ENCODE measurements at places on chromosomes 1 and 21. TPM values are rescaled to one million over a fixed set of nuclear protein-coding genes. Genes with fewer than 3 reads are reported as not detected.

The CLCA4 gene
- total RNA-seq = not detected

The NR1I3 gene
- total RNA-seq = 169 TPM

The CD53 gene
- total RNA-seq = 26.6 TPM

The GRIK3 gene
- not detected for total RNA-seq

The TTC24 gene
- total RNA-seq = not detected

The FCRL2 gene
- 0.09 TPM for total RNA-seq

The TSACC gene
- 0.37 TPM for total RNA-seq

The C1QTNF12 gene
- 1.0 TPM for total RNA-seq

The MFAP2 gene
- total RNA-seq = 1.3 TPM

DNA sequence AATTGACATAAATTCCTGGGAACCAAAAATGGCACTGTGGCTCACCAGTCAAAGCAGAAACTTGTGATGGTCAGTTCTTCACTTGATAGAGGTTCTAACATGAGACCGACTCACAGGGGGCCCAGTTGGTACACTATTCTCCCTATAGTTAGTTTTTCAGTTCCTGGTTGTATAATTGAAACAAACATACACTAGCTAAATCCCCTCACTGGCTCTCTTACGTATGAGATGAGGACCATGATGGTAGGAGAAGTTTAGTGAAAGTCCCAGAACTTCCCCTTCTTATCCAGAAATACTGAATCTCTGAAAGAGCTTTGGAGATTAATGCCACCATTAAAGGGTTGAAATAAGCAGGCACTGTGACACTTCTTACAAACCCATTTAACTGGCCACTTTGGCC, 2.8 kb upstream of the S100B start:
- H3K36me3 ChIP-seq = no peaks in the 10 kb centered on the region
- no peak overlapping the region for H3K4me3 ChIP-seq
- H3K27ac ChIP-seq = no peak overlapping the region
- no peak for DNase-seq
- H3K27me3 ChIP-seq = no peaks in the 10 kb centered on the region

- no peaks in the 10 kb centered on the region for H3K4me1 ChIP-seq
- H3K27me3 ChIP-seq = no peaks in the 10 kb centered on the region
- peak overlapping the region; percentile 76 for H3K4me3 ChIP-seq
Measured at GRCh38 chr1:23960291-23961020, 828 bp downstream of the PNRC2 start.

- H3K4me1 ChIP-seq = no peaks in the 10 kb centered on the region
- H3K27me3 ChIP-seq = no peaks in the 10 kb centered on the region
- no peak overlapping the region for H3K4me3 ChIP-seq
- no peak for DNase-seq
- H3K36me3 ChIP-seq = peaks cover 13% of the 10 kb centered on the region
Measured at GRCh38 chr1:88777604-88778149, 93.6 kb downstream of the PKN2 start.

- no peak overlapping the region for H3K4me3 ChIP-seq
- H3K36me3 ChIP-seq = no peaks in the 10 kb centered on the region
- peak; percentile 83 for DNase-seq
- peaks cover 4% of the 10 kb centered on the region for H3K4me1 ChIP-seq
- H3K27me3 ChIP-seq = no peaks in the 10 kb centered on the region
Measured at GRCh38 chr21:15221799-15222386, 157.1 kb upstream of the NRIP1 start.

DNA sequence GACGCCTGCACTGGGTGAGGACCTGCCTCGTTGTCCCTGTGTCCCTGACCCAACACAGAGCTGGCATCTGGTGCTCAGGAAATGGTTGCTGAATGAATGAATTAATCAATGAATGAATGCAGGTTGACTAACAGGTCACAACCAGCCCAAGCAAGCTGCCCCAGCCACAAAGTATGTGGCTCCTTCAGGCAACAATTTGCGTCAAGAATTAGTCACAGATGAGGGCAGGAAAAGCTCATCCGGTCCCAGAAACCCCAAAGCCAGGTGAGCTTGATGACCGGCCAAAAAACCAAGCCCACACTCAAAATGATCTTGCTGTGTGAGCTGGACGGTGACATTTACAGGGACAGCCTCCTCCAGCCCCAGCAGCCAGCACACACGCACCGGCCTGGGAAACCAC, 40.6 kb upstream of the GPR153 start:
- no peaks in the 10 kb centered on the region for H3K4me1 ChIP-seq
- no peak overlapping the region for H3K4me3 ChIP-seq
- H3K36me3 ChIP-seq = no peaks in the 10 kb centered on the region
- DNase-seq = no peak
- no peaks in the 10 kb centered on the region for H3K27me3 ChIP-seq

DNA sequence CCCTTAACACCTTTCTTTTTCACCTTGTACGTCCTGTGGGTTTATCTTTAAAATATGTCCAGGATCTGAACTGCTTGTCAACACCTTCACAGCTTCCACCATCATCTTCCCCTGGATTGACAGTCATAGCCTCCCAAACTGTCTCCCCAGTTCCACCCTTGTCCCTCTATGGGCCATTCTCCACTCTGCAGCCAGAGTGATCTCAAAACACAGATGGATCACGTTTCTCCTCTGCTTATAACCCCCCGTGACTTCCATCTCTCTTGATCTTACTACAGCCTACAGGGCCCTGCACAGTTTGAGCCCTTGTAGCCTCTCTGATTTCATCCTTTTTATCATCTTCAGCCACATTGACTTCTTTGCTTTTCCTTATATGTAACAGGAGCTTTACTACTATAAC, 4.3 kb downstream of the INSRR start:
- DNase-seq = no peak
- H3K27ac ChIP-seq = no peak overlapping the region
- peaks cover 5% of the 10 kb centered on the region for H3K27me3 ChIP-seq

- H3K36me3 ChIP-seq = no peaks in the 10 kb centered on the region
- no peak overlapping the region for H3K4me3 ChIP-seq
- no peaks in the 10 kb centered on the region for H3K4me1 ChIP-seq
- no peak for DNase-seq
- no peaks in the 10 kb centered on the region for H3K27me3 ChIP-seq
- H3K27ac ChIP-seq = no peak overlapping the region
Measured at GRCh38 chr1:163512349-163512989, 190.7 kb downstream of the NUF2 start.

GRCh38 chr21:45148316-45148990, 74.1 kb downstream of the ADARB1 start:
- no peaks in the 10 kb centered on the region for H3K36me3 ChIP-seq
- no peaks in the 10 kb centered on the region for H3K27me3 ChIP-seq
- DNase-seq = no peak
- H3K4me1 ChIP-seq = no peaks in the 10 kb centered on the region
- no peak overlapping the region for H3K4me3 ChIP-seq
- H3K27ac ChIP-seq = no peak overlapping the region

- H3K4me3 ChIP-seq = no peak overlapping the region
- H3K36me3 ChIP-seq = no peaks in the 10 kb centered on the region
- DNase-seq = no peak
- H3K27ac ChIP-seq = no peak overlapping the region
- H3K4me1 ChIP-seq = no peaks in the 10 kb centered on the region
Measured at GRCh38 chr21:45227735-45228134, 60.0 kb downstream of the POFUT2 start.

DNA sequence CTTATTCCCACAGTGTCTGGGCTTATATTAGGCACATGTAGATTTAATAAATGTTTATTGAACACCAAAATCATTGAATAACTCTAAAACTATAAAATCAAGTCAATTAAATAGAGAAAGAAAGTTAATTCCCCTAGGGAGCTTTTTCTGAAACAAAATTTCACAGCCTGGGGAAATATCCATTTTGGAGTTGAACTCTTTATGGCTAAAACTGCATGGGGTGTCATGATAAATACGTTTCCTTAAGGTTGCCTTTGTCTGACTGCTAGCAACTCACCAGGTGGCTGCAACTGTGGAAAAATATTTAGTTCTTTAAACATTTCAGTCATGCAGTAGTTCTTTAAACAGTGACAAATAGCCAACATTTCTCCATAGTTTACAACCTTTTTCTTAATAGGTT, 496.1 kb downstream of the LRRIQ3 start:
- H3K36me3 ChIP-seq = no peaks in the 10 kb centered on the region
- H3K4me3 ChIP-seq = no peak overlapping the region
- no peak overlapping the region for H3K27ac ChIP-seq
- no peaks in the 10 kb centered on the region for H3K27me3 ChIP-seq

- no peak for DNase-seq
- no peaks in the 10 kb centered on the region for H3K4me1 ChIP-seq
- no peak within 1 kb of the TSS for H3K4me3 ChIP-seq
- no peaks in the 10 kb centered on the region for H3K27me3 ChIP-seq
- no peak within 1 kb of the TSS for H3K27ac ChIP-seq
- H3K36me3 ChIP-seq = no peaks in the 10 kb centered on the region
Measured at GRCh38 chr1:160739098-160739511, at the start of gene SLAMF7. SLAMF7 (plus strand) TSS chr1:160739247; CDS start chr1:160739302, 55 bp downstream.

GRCh38 chr1:116873680-116874271, 35.9 kb upstream of the PTGFRN start:
- H3K4me3 ChIP-seq = no peak overlapping the region
- no peaks in the 10 kb centered on the region for H3K36me3 ChIP-seq
- DNase-seq = no peak
- no peak overlapping the region for H3K27ac ChIP-seq

- peaks cover 22% of the 10 kb centered on the region for H3K27me3 ChIP-seq
- H3K4me1 ChIP-seq = no peaks in the 10 kb centered on the region
- H3K27ac ChIP-seq = no peak overlapping the region
Measured at GRCh38 chr1:110064576-110065337, 5.7 kb downstream of the ALX3 start.

DNA sequence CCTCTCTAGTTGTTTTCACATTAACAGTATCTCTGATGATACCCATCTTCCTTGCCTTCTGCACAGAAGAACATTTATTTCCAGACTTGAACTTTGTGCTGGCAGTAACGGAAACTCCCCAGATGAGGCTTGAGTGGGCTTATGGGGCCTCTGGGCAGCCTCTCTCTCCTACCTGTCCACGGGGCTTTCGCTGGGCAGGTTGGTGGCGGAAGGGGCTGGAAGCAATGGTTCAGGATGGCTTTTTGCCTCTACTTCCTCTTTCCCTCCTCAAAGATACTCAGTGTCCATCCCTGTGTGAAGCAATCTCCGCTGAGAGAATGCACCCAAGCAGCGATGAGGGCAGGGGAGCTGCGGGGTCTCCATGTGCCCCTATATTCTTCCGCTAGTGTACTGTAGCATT, 348.2 kb downstream of the HLX start:
- no peaks in the 10 kb centered on the region for H3K36me3 ChIP-seq
- no peak overlapping the region for H3K4me3 ChIP-seq
- H3K27me3 ChIP-seq = no peaks in the 10 kb centered on the region
- no peak overlapping the region for H3K27ac ChIP-seq
- DNase-seq = no peak

DNA sequence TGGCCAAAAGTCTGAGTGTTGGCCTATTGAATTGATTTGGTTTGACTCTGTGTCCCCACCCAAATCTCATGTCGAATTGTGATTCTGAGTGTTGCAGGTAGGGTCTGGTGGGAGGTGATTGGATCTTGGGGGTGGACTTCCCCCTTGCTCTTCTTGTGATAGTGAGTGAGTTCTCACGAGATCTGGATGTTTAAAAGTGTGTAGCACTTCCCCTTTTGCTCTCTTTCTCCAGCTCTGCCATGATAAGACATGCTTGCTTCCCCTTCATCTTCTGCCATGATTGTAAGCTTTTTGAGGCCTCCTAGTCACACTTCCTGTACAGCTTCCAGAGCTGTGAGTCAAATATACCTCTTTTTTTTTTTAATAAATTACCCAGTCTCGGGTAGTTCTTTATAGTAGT, 297.1 kb upstream of the ZRANB2 start:
- H3K27me3 ChIP-seq = no peaks in the 10 kb centered on the region
- no peaks in the 10 kb centered on the region for H3K4me1 ChIP-seq
- H3K27ac ChIP-seq = no peak overlapping the region
- no peak for DNase-seq
- no peak overlapping the region for H3K4me3 ChIP-seq

DNA sequence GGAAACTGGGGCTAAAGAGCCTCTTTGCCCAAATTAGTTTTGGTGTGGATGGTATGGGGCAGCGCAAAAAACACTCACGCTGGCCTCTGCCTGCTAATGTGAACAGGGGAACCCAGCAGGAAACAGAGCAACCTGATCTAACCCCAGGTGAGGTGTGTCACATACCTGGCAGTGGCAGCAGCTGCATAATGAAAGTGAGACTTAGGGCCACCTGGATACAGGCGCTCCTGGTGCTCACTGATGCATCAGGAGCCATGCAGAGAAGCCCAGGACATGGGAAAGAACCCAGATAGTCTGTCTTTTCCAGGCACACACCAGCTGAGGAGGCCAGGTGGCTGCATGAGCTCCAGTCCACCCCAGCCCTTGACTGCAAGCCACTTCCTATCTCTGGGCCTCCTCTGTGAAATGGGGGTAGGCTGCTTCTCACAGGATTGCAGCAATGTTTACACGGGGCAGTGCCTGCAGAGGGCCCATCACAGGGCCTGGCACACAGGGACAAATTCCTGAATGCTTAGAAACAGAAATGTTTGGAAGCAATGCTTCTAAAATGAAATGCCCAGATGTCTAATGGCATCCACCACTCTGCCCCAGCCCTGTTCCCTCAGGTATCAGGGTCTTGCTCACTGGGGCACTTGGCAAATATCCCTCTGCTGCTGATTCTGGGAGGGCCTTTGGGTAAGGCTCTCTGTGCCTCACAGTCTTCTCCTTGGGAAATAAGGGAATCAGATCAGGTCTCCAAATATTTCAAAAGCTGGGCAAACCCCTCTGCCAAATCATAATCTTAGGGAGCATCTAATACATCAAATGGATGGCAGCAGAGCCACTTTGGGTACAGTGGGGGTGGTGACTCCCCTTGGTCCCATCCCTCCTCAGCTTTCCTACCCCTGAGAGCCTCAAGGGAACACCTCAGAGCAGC, 19.9 kb downstream of the DHCR24 start:
- H3K4me1 ChIP-seq = no peaks in the 10 kb centered on the region
- peak overlapping the region; percentile 46 for H3K27ac ChIP-seq
- no peaks in the 10 kb centered on the region for H3K27me3 ChIP-seq

DNA sequence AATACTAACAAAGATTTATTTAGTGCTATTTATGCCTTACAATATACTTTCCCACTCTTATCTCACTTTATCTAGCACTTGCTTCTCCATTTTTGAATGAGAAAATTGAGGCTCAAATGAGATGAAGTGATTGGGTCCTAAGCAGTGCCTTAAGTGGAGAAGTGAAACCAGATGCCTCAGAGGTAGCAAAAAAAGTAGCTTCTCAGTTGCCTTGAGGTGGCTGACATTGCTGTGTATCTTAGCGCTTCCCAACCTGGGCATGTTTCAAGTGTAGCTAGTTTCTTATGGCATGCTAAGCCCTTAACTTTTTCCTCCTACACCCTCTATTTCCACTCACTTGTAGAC, 390.4 kb downstream of the OMA1 start:
- H3K4me1 ChIP-seq = no peaks in the 10 kb centered on the region
- H3K4me3 ChIP-seq = no peak overlapping the region
- no peaks in the 10 kb centered on the region for H3K36me3 ChIP-seq

- DNase-seq = no peak
- no peaks in the 10 kb centered on the region for H3K36me3 ChIP-seq
- H3K4me3 ChIP-seq = no peak overlapping the region
- no peaks in the 10 kb centered on the region for H3K4me1 ChIP-seq
- H3K27ac ChIP-seq = no peak overlapping the region
Measured at GRCh38 chr1:64315402-64315801, 112.0 kb downstream of the UBE2U start.

- no peaks in the 10 kb centered on the region for H3K4me1 ChIP-seq
- no peaks in the 10 kb centered on the region for H3K27me3 ChIP-seq
- H3K27ac ChIP-seq = no peak overlapping the region
Measured at GRCh38 chr1:58619286-58620054, 42.4 kb upstream of the TACSTD2 start.
